ENCODE measurements at places on chromosomes 5 and 9. TPM values are rescaled to one million over a fixed set of nuclear protein-coding genes. Genes with fewer than 3 reads are reported as not detected.

GRCh38 chr9:126721564-126721981 is 83.3 kb upstream of the ZBTB43 start:
- DNase-seq = no peak

RGS7BP gene
- not detected for total RNA-seq

DNA sequence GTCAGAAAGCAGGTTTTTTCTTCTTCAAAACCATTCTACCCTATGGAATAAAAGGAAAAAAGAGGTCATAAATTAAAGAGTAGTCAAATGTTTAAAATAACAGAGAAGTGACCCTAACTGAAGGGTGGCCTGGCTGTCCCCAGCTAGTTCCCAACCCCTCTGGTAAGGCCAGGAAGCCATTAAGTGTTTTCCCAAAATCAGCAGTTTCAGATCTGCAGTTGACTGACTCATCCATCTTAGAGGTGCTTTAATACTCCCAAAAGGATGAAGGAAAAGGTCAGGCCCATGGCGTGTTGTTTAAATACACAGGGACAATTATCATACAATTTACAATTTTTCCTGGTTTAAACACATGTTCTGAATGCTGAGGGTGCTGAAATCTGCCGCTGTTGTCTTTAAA is 47.9 kb upstream of the TBC1D9B start:
- no peak for DNase-seq

GRCh38 chr5:141747152-141748141 is 65.4 kb upstream of the ARAP3 start:
- DNase-seq = peak; percentile 99

SH3PXD2B gene
- total RNA-seq = 6.2 TPM

ORM1 gene
- not detected for total RNA-seq

DNA sequence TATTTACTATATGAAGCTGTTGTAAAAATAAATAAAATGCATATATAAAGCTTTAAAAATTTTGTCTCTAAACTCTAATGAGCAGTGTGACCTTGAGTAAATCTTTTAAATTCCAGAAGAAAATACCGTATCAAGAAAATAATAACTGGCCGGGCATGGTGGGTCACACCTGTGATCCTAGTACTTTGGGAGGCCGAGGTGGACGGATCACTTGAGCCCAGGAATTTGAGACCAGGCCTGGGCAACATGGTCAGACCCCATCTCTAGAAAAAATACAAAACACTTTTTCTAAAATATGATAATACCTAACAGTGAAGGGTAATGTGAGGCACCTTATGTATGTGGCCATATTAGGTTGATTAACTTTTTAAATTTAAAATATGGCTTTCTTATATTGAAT is 8.5 kb downstream of the CPEB4 start:
- no peak for DNase-seq

- DNase-seq = no peak
Measured at GRCh38 chr5:83368319-83368718, 103.2 kb upstream of the VCAN start.

- no peak for DNase-seq
Measured at GRCh38 chr5:54470677-54471076, 15.2 kb downstream of the HSPB3 start.

DNA sequence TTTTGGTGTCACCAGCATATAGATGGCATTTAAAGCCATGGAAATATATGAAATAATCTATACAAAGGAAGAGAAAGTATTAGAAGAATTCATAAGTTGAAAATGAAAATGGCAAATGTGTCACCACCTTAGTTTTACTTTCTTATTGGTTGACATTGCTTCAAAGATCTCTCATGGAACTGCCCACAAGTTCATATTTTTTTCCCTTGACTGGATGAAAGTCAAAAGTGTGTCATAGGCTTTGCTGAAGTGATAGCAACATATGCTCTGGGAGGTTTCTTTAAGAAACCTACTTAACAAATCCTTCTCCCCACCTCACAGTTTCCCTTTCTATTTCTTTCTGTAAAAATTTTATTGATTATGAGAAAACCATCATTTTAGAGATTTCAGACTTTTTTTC is 127.2 kb downstream of the VPS13A start:
- DNase-seq = no peak

- peak; percentile 15 for DNase-seq
Measured at GRCh38 chr9:33297432-33297831, 7.1 kb downstream of the NFX1 start.

GRCh38 chr9:81455462-81456219 is 233.7 kb downstream of the TLE1 start:
- DNase-seq = peak; percentile 5

DNA sequence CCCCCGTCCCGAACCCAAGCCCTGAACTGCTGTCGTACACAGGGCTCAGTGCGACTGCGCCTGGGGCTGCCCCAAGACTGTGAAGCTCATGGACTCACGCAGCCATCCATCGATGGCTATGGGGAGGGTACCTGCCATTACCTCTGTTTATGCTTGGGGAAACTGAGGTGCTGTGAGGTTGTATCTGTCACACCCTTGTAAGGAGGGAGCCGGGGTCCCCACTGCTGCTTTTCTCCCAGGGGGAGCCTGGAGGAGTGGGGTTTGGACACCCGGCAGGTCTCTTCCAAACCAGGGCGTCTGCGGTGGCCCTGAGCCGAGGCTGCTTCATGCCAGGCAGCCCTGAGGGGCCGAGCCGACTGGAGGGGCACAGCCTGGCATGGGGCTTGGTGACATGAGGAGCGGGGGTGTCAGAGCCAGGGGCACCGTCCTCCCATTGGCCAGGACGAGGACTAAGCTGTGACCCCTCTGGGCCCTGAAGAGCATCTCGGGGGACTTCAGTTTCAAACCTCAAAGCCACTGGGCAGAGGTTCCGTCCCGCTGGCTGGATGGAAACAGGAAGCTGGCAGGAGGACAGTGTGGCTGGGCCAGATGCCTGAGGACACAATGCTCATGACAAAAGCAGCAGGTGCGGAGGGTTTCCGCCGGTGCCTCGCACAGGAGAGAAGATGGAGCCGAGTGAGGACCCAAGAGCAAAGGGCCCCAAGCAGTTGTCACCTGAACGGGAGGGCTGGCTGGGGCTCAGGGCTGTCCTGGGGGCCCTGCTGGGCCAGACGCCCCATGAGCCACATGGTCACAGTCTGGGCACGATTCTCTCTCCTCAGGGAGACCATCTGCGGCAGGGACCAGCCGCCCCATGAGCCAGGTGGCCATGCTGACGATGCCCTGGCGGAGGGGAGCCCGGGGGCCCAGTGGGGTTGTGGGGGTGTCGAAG is 54.4 kb upstream of the EXOC3 start:
- no peak for DNase-seq

ADAMTS19 gene
- not detected for total RNA-seq

DPH7 gene
- total RNA-seq = 46.2 TPM

SREK1IP1 gene
- total RNA-seq = 11.1 TPM

DNA sequence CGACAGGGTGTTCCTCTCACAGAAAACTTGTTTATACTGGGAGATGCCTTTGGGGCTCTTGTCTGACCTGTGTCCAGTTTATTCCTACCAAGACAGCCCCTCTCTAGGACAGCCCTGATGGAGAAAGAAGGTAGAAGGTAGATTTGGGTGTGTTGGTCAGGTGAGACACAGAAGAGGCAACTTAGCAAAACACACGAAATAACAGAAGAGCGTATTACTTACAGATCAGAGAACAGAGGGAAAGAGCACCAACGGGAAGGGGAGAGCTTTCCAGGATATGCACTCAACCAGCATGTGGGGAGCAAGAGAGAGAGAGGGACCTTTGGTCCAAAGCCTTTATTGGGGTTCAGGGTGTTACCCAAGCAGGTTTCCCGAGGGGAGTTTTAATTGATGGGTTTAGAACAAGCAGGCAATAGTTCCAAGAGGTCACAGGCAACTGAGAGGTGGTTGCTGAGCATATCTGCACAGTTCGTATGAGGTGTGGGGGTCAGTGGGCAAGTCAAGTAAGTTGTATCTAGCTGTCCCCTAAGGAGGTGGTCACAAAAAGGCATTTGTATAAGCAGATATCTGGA is 31.8 kb downstream of the BAAT start:
- DNase-seq = no peak

GABRB2 gene
- total RNA-seq = not detected

TAF1L gene
- total RNA-seq = under 0.01 TPM

- no peak for DNase-seq
Measured at GRCh38 chr9:33267151-33267767, 2.4 kb downstream of the CHMP5 start.

DNA sequence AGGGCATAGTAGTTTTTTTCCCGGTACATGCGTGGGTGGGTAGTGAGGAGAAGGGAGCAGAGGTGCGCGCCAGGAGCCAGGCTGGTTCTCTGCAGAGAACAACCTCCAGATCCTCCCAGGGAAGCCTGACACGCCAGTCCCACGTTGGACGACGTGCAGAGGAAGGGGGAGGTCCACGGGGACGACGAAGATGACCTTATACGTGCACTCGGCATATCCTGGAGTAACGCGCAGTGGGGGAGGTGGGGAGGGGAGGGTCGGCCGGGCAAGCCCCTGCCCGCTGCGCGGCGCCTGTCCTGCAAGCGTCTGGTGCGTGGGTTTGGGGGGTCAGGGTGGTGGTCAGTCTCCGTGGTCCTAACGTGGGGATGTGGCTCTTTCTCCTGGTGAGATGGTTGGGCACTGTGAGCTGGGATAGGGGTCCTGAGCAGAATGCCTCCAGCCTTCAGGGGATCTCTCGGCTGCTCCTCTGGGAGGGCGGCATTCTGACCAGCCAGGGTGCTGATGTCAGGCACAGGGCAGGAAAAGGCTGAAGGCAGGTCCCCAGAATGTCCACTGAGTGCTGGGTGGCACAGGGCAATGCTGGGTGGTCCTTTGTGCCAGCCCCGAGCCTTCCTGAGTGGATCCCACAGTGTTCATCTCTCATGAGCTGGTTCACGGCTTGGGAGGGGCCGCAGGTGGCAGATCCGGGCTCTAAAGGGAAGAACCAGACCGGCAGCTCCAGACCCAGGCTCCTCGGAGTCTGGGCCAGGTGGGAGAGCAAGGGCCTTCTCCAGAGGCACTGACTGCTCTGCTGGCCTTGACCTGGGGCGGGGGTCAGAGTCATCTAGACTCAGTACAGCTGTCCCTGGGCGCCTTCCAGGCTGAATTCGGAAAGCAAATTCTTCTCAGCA is 10.5 kb upstream of the SCGB3A1 start:
- DNase-seq = no peak

DNA sequence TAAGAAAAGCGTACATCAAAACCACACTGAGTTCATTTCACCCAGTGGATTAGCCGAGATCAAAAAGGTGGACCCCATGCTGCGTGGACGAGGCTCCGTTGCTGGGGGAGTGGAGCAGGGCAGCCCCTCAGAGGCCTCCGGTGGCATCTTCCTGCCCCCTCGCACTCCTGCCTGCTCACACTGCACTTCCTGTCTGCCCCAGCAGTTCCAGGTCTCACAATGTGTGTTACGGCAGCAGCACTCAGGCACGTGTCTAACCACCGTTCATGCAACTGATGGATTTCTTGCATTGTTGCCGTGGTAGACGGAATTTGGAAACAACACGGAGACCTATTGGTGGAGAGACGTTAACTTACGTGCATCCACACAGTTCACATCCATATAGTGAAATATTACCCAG is 196.6 kb upstream of the OTULINL start:
- DNase-seq = no peak

- DNase-seq = no peak
Measured at GRCh38 chr5:177540438-177540837, 13.9 kb downstream of the FAM193B start.

AGXT2 gene
- not detected for total RNA-seq

GRCh38 chr9:981491-981898 is 5.0 kb downstream of the DMRT3 start:
- no peak for DNase-seq

- no peak for DNase-seq
Measured at GRCh38 chr5:39678534-39678933, 253.8 kb upstream of the DAB2 start.

DNA sequence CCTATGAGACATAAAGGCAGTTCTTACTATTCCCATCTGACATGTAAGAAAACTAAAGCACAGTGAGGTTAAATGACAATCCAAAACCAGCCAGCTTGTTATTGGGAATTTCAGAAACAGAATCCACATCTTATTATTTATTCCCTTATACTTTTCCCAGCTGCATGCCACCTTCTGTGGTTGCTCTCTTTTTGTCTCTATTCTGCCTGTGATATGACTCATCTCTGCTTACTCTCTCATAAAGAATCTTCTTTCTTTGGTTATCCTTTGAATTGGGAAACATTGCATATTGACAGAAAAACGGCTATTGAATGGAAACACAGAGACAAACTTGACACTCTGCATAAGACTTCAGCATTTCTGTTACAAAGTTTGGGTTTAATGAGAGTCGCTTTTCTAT is 183.2 kb downstream of the TLR4 start:
- no peak for DNase-seq

DNA sequence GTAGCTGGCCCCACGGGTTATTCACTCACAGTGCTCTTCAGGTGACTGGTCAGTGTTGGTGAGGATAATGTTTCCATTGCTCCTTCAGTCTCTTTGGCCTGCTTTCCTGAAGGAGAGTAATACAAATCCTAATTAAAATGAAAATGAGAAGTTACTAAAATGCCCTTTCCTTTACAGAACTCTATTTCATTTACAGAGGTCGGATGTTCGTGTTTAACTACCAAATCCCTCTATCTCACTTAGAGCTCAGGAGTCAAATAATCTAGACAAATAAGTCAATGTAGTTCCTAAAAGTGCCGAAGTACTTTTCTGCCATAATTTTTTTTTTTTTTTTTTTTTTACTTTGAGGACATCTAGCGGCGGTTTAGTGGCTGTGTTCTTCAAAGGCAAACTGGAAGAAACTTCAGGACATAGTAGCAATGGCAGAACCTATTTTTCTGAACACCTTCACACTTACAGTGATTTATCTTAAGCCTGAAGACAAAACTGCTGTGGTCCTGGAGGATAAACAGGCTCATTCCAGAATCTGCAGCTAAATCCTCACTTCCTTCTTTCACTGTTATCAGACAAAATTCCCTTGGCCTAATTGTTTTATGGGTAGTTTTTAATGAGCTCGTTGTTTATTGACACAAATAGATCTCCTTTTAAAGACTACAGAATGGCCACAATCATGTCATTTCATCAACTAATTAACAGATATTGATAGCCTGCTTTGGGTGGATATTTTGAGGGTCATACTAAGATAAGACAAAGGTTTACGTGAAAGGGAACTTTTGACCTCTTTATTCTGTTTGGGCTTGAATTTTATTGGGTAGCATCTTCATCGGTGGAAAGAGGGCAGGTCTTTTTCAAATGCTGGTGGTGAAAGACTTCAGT is 207.6 kb upstream of the DMRTA1 start:
- peak; percentile 7 for DNase-seq

DNA sequence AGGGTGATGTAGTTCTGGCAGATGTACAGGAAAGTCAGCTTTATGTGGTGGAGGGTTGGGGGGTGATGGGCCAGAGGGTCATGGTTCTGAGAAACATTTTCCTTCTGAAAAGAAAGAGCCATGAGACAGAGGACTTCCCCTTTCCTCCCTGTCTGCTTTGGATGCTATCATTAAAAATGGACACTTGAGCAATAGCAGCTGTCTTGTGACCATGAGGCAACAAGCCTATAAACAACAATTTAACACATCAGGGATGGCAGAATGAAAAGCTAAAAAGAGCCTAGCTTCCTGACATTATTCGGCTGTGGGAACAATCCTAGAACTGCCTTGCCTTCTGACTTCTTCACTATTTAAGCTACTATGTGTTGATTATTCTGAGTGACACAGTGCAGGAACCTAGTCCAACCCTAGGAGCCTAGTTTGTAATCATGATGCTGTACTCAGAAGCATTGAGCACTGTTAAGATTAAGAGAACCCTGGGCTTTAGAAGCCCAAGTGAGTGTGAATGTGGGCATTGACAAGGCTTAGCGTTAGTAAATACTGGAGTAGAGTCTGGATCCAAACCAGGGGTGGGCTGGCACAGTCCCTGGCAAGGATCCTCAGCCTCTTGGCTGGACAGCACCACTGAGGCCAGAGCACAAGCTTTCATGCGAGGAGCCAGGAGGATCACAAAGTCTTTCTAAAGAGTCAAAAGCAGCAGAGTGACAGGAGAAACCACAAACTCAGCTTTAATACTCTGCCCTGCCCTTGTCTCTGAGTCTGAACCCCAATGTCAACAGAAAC is 178.5 kb upstream of the EGFLAM start:
- no peak for DNase-seq
